A375 (cell line): ENCODE measurements at places on chromosomes 4 and X. TPM values are rescaled to one million over a fixed set of nuclear protein-coding genes. Genes with fewer than 3 reads are reported as not detected.

Gene CYBB
- not detected in 2 replicates for total RNA-seq

Gene TRIML2
- 2.1 and 4.0 TPM in 2 replicates for total RNA-seq

Gene RAB40AL
- 0.13 and 0.94 TPM in 2 replicates for total RNA-seq

Gene RPA4
- total RNA-seq = 0.68 and 0.82 TPM in 2 replicates

Gene LEF1
- total RNA-seq = 30.4 and 33.9 TPM in 2 replicates

Gene GPRASP3
- 0.19 and 0.23 TPM in 2 replicates for total RNA-seq

Gene MTNR1A
- 0.49 TPM in 1 of 2 replicates, not detected in the other for total RNA-seq

Gene SATL1
- total RNA-seq = not detected in 2 replicates

Gene IL2RG
- 0.11 TPM in 1 of 2 replicates, not detected in the other for total RNA-seq

Gene ADD1
- total RNA-seq = 104 and 121 TPM in 2 replicates

Gene HDX
- 1.2 and 2.1 TPM in 2 replicates for total RNA-seq

Gene CCKAR
- total RNA-seq = not detected in 2 replicates

Gene CXCL9
- not detected in 2 replicates for total RNA-seq

Gene FMR1NB
- total RNA-seq = not detected in 2 replicates

Gene DGKK
- not detected in 2 replicates for total RNA-seq

Gene KLHL15
- 14.1 and 16.2 TPM in 2 replicates for total RNA-seq

Gene SLC9B1
- 1.5 TPM in 1 of 2 replicates, not detected in the other for total RNA-seq

Gene TEC
- 1.1 and 3.4 TPM in 2 replicates for total RNA-seq

Gene AWAT2
- not detected in 2 replicates for total RNA-seq

Gene OTUD5
- 54.6 and 60.1 TPM in 2 replicates for total RNA-seq

Gene HSFX2
- total RNA-seq = not detected in 2 replicates

Gene SETD7
- 21.4 and 26.4 TPM in 2 replicates for total RNA-seq

Gene NAP1L3
- 3.8 and 4.0 TPM in 2 replicates for total RNA-seq

Gene ADAMTS3
- 5.0 and 5.2 TPM in 2 replicates for total RNA-seq

Gene PPEF2
- total RNA-seq = not detected in 2 replicates

Gene SMIM14
- 3.1 and 5.0 TPM in 2 replicates for total RNA-seq

Gene MAGEA2
- 80.6 and 90.5 TPM in 2 replicates for total RNA-seq

Gene MMRN1
- total RNA-seq = not detected in 2 replicates

Gene OPHN1
- 6.3 and 9.4 TPM in 2 replicates for total RNA-seq

Gene FHDC1
- 0.80 and 0.87 TPM in 2 replicates for total RNA-seq

Gene PRDM5
- 2.1 and 3.2 TPM in 2 replicates for total RNA-seq

Gene TMSB15A
- total RNA-seq = 0.68 and 1.4 TPM in 2 replicates

Gene PRSS48
- total RNA-seq = not detected in 2 replicates

Gene MAGEA10
- 10.1 and 12.9 TPM in 2 replicates for total RNA-seq

Gene IQCM
- total RNA-seq = 0.30 and 0.74 TPM in 2 replicates

Gene SMR3B
- not detected in 2 replicates for total RNA-seq

Gene XG
- total RNA-seq = 0.98 and 1.5 TPM in 2 replicates

Gene PAQR3
- total RNA-seq = 11.4 and 17.9 TPM in 2 replicates

Gene RIBC1
- total RNA-seq = 1.4 and 3.1 TPM in 2 replicates

Gene UGT2B17
- not detected in 2 replicates for total RNA-seq

Gene GRK4
- 3.2 and 4.0 TPM in 2 replicates for total RNA-seq

Gene F8A2
- total RNA-seq = not detected in 2 replicates

Gene MGST2
- total RNA-seq = 12.3 and 16.9 TPM in 2 replicates

Gene GABRG1
- total RNA-seq = 0.58 and 0.72 TPM in 2 replicates

Gene FAM241A
- total RNA-seq = 5.4 and 5.8 TPM in 2 replicates
